NCI-H187 treated with DMSO at 0.1 percent for 48 hours (cell line): ENCODE measurements at places on chromosomes 2 and 18.
A peak's percentile ranks its signal among the peaks of the same experiment; 100 is the strongest.

DNA sequence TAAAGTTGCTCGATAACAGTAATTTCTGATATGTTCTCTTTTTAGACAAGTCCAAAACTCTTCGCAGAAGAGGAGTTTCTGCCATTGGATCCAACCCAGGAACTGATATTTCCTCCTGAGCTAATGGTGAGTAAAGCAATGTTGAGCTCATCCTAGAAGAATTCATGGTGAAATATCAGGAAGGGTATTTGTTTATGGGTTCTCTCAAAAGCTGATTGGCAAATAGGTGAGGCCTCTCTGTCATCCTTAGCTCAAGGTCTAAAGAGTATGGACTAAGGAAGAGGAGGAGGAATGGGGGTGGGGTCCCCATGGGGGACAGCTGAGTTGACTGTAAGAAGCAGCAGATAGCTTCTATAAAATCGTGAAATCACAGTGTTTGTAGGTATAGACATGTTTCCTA, 18.2 kb downstream of the AOX1 start:
- DNase-seq: no peak

DNA sequence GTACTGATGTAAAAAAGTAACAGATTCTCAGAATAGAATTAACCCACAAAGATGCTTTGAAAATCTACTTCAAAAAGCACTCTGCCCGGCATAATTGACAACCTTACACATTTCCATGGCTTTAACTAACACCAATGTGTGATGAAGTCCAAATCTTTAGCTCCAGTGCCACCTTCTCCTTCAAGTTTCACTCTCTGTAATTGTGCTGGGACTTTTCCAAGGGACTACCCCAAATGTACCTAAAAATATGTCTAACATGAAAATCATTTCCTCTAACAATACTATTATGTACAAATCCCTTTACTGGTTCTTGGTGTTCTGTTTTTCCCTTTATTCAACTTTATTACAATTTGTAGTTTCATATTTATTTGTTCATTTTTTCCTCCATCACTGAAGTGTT, 20.6 kb upstream of the UBE2E3 start:
- DNase-seq: no peak

DNA sequence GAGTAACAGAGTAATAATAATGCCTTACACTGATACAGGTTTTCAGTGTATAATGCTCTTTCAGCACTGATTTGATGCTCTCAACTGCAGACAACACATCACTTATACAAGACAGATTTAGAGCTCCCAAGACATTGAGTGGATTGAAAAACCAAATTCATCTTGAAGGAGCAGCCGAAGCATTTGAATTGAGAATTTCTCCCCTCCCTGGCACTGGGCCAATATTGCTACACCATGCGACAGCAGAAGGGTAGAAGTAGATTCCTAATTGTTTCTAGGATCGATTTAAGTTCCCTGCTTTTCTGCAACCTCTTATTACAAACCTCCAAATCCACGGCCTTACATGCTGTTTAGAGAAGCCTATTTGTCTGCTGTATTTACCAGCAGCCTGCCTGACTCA, 15.5 kb downstream of the CENPA start:
- DNase-seq: no peak

DNA sequence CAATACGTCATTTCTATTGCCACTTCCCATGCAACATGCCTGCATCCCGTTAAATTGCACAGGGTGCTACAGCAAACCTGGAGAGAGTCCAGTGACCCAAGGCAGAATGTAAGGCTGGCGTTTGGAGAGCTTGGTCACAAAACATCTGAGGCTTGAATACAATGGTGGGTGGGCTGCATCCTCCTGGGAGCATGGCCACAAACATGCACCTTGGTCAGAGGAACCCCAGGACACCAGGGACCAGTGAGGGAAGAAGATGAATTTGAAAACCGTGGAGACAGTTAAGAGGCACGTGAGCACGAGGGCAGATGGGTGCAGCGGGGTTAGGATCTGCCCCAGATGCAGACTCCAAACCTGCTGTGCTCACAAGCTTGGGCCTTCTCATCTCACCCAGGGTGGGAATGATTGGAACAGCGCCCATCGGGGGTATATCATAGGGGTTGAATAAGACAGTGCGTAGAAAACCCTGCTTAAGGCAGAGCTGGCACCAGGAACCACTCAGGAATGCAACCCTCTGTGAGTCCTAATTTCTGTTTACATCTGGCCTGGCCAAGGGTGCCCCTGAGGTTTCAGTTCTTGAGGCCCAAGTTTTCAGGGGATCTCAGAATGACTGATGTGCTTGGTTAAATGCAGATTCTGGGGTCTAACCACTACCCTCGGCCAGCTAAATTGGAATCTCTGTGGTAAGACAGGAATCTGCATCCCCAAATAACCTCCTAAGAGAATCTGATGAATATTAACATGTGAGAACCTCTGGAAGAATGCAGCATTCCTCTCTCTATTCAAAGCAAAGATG, 97.2 kb downstream of the ARL4C start:
- DNase-seq: no peak

GRCh38 chr2:169965495-169965894, 138.2 kb downstream of the UBR3 start:
- DNase-seq: no peak

DNA sequence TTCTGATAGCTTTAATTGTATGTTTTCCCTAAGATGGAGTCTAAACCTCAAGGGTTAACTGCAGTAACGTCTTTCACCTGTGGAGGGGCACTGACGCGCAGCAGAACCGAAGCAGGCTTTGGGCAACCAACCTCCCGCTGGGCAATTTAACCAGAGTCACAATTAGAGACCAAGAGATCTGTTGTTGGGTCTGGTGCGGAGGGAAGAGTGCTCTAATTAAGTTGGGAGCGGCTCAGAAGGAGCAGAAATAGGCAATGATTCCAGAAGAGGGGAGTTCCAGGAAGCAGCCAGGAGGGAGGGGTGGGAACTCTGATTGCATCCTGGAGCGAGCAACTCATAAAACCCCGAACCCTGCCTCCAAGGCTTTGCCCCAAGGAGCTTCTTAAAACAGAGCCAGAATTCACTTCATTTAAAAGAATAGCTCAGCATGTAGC, 245.8 kb downstream of the PAX3 start:
- no peak for DNase-seq

GRCh38 chr2:7835693-7836680, 845.9 kb upstream of the ID2 start:
- peak; percentile 74 for DNase-seq

- DNase-seq: no peak
Measured at GRCh38 chr2:62326735-62327134, 130.8 kb downstream of the B3GNT2 start.

- DNase-seq: no peak
Measured at GRCh38 chr2:16330571-16330970, 335.1 kb downstream of the CYRIA start.
